Right cardiac atrium (tissue), 5 donors: ENCODE measurements at places on chromosomes 12 and 14. TPM values are rescaled to one million over a fixed set of nuclear protein-coding genes. Genes with fewer than 3 reads are reported as not detected.

The RIMBP2 gene
- total RNA-seq, result not detected

The ARHGEF40 gene
- total RNA-seq, result 21.6 TPM

The SYNDIG1L gene
- total RNA-seq, result not detected

The ENDOU gene
- 0.86 TPM for total RNA-seq

The RASSF8 gene
- 62.1 TPM for total RNA-seq

The KERA gene
- not detected for total RNA-seq

The C12orf54 gene
- not detected for total RNA-seq

The KLRC1 gene
- total RNA-seq, result not detected

The CEBPE gene
- not detected for total RNA-seq

The AKT1 gene
- 125 TPM for total RNA-seq

The HOXC11 gene
- total RNA-seq, result not detected

The GYS2 gene
- 0.12 TPM for total RNA-seq

The MDGA2 gene
- total RNA-seq, result not detected

The OXA1L gene
- 114 TPM for total RNA-seq

The FOXA1 gene
- total RNA-seq, result not detected

The TBX5 gene
- 195 TPM for total RNA-seq

The MAP3K9 gene
- total RNA-seq, result 2.5 TPM

The SERPINA12 gene
- not detected for total RNA-seq

The NTN4 gene
- total RNA-seq, result 111 TPM

The SPTB gene
- 96.5 TPM for total RNA-seq

The CPSF2 gene
- 39.6 TPM for total RNA-seq

The TAS2R8 gene
- total RNA-seq, result not detected

The TEDC1 gene
- 5.2 TPM for total RNA-seq

The PPHLN1 gene
- 45.5 TPM for total RNA-seq

The ANGEL1 gene
- total RNA-seq, result 19.9 TPM

The LTBP2 gene
- 22.0 TPM for total RNA-seq

The TRIM9 gene
- total RNA-seq, result 0.77 TPM

The CLEC2A gene
- not detected for total RNA-seq

The CCDC198 gene
- not detected for total RNA-seq
